Right ventricle myocardium superior (tissue), 1 donor: ENCODE measurements at places on chromosomes 2 and 18.

GRCh38 chr2:221001381-221001801 lies 570.7 kb downstream of the EPHA4 start:
- DNase-seq: no peak

DNA sequence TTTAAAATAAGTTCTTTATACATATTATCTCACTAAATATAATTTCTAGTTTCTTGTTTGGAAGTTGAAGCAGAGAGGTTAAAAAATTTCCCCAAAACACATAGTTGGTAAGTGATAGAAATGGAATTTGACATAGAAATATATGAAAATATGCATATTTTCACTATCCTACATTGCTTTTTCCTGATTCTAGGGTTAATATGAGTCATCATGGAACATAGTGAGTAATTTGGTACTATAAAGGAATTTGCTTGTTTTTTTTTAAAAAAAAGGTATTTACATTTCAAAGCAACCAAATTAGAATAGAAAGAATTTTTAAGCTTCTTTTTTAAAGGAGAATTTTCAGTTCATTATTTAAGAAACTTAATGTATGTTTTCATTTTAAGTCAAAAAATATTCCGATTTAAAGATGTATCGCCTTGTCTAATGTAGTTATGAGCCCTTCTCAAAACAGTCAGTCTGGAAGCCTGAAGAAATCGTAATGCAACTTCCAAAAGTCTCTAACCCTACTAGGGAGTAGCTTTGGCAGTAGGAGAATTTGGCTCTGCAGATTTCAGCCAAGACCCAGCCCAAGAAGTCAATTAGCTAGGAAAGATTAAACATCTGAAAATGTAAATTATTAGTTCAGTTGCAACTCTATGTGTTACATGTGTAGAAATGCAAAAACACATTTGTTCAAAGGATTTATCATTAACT lies 147.3 kb downstream of the RDH14 start:
- no peak for DNase-seq

DNA sequence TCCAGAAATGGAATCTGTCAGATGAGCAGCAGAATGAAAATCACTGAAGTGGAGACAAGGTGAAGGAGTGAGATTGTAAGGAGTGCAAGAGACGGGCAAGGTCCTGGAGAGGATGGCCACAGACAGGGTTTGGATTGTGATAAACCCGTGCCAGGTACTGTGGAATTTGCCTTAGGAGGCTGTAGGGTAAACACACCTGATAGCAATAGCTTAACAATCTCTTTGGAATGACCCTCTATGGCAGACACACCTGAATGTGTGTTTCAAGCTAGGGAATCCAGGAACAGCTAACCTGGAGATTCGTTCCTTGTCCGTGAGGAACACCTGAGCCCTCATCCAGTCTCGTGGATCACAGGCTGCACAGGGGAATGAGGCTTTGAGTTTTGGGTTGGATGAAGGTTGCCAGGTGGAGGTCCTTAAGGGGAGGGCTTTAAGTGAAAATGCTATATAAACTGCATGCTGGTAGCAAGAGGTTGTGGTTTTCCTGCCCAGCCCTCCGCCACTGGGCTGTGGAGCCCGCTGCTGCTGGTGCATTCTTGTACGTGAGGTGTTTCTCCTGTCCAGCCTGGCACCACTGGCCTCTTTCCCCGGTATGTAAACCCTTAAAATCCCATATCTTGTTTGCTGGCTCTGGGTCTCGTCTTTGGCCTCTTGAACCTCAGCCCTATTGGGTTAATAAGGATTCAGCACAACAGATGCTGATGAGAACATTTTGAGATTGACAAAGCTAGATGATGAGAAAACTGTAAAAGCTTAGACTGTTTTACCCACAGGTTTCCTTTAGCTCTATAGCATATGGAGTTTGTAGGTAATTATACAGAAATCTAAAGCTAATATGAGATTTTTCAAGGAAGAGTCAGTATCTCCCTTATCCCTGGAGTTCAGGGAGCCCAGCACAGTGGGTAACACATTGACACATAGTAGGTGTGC lies 117.9 kb downstream of the ARHGAP15 start:
- peak; percentile 37 for DNase-seq

- DNase-seq: no peak
Measured at GRCh38 chr2:191783416-191783815, 63.5 kb downstream of the CAVIN2 start.

GRCh38 chr2:64750001-64750816 lies 96.5 kb upstream of the SERTAD2 start:
- DNase-seq: peak; percentile 59

DNA sequence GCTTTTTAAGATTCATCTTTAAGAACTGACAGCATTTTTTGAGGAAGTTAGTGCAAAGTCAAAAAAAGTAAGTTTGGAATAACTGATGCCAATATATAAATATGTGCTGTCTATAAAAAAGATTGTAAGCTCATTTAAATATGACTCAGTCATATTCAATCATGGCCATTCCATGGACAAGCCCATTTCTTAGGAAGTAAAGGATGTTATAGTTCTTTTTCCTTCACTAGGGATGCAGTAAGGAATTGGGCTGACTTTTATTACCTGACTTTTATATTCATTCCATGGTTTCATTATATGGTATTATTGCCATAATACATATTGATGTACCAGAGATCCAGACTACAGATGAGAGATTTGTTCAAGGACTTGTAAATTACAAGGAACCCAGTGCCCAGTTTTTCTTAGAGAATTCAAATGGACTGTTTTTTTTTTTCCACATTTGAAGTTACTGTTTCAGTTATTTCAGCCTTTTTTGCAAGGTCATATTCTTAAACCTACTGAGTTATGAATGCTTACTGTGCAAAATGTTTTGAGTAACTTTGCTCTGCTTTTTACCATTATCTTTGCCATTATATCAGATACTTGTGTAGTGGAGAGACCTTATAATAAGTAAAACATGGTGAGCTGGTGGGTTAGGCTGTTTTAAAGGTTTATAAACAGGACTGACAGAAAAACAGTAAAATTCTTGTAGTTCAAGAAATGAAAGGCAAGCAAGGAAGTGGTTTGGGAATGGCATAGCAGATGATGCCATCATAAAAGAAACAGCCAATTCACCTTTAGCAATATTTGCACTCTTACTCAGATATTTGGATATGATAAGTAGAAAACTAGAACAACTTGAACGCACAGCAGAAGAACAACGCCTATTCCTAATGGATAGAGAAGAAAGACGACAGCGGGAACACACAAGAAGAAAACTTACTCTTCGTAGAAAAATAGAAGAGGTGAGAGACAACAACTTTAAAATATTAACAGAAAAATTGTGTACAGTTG lies 7.6 kb downstream of the FSIP2 start:
- no peak for DNase-seq

GRCh38 chr18:36693931-36694620 lies 134.7 kb downstream of the TPGS2 start:
- no peak for DNase-seq
